ENCODE measurements at places on chromosomes 4 and X.

GRCh38 chrX:153642655-153643430 lies 4.2 kb upstream of the DUSP9 start:
- no peak for DNase-seq

DNA sequence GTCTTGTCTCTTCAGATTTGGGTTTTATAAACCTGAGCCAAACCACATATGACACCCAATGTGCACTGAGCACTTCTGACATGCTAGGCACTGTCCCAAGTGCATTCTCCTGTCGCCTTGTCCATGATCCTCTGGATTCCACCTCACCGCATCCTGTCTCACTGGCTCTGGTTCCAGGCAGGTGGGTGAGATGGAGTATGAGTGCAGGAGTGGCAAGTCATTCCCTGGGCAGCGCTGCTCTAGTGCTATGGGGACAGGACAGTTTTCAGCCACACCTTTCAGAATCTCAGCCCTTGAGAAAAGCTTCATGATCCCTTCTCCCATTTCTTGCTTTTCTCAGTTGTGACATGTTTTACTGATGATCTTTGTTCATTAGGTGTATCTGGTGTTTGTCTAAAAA lies 66.4 kb downstream of the NSD2 start:
- no peak for DNase-seq

DNA sequence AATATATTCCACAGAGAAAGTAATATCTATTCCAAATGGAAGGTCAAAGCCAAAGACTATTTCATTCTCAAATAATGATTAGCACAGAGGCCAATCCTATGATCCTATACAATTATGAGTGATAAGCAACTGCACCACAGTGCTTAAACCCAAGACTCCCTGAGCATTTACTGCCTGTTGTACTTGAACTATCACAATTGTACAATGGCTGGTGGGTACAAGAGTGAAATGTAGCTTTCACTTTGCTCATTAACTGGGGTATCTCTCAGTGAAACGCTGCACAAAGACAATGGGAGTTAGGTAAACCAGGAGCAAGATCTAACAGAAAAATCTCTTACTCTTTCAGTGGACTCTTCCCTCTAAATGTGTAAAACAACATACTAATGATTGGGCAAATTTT lies 24.3 kb downstream of the ABCG2 start:
- no peak for DNase-seq

GRCh38 chr4:145860446-145860845 lies 78.2 kb downstream of the ZNF827 start:
- DNase-seq, result no peak

- no peak for DNase-seq
Observed at GRCh38 chr4:54189140-54189539, 40.0 kb upstream of the PDGFRA start.

- no peak for DNase-seq
Observed at GRCh38 chr4:128715616-128716015, 93.9 kb upstream of the JADE1 start.

GRCh38 chr4:38333219-38333618 lies 330.8 kb upstream of the KLF3 start:
- no peak for DNase-seq

DNA sequence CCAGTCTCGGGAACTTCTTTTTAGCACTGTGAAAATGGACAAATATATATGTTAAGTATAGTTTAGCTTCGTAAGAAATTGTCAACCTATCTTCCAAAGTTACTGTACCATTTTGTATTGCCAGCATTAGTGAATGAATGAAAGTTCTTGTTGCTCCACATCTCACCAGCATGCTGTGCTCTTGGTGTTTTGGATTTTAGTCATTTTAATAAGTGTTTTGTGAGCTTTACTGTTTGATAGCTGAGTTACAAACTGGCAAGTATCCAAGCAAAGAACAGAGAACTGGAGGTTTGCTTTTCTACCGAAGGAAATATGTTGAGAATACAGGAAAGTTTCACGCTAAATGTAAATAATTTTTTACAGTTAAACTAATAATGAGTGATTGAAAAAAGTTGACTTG lies 33.0 kb downstream of the SNCA start:
- no peak for DNase-seq

- DNase-seq, result no peak
Observed at GRCh38 chr4:138205531-138206233, 36.5 kb downstream of the SLC7A11 start.

DNA sequence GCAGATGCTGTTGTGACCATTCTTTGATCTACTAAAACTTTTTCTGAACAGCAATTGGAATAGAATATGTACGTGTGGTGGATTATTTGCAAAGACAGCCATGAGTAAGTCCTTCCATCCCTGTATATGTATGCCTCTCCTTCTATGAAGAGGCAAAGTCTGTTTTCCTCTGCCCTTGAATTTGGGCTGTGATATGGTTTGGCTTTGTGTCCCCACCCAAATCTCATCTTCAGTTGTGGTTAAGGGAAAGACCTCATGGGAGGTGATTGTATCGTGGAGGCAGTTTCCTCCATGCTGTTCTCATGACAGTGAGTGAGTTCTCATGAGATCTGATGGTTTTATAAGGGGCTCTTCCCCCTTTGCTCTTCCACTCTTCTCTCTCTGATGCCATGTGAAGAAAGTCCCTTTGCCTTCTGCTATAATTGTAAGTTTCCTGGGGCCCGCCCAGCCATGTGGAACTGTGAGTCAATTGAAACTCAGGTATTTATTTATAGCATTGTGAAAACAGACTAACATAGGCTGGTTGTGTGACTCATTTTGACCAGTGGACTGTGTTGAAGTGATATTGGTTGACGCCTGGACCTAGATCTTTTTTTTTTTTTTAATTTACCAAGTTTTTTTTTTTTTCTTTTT lies 108.3 kb upstream of the CAMK2D start:
- DNase-seq, result no peak

- DNase-seq, result no peak
Observed at GRCh38 chr4:185623444-185624258, 88.3 kb upstream of the PDLIM3 start.

DNA sequence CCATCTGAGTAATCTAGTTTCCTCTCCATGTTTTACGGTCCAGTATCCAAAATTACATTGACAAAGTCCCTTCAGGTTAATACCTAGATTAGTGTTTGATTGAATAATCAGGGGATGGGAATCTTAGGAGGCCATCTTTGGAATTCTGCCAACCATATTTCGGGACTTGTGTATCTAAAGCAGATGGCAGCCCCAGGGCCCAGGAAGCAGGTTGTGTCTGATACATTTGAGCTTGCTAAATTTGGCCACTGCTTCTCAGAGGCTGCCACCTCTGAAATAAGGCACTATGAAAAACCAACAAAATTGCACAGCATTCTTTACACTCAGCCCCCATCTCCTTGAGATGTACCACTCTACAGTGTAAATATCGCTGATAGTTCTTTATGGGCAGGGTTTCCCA lies 102.1 kb downstream of the ASB9 start:
- DNase-seq, result no peak

DNA sequence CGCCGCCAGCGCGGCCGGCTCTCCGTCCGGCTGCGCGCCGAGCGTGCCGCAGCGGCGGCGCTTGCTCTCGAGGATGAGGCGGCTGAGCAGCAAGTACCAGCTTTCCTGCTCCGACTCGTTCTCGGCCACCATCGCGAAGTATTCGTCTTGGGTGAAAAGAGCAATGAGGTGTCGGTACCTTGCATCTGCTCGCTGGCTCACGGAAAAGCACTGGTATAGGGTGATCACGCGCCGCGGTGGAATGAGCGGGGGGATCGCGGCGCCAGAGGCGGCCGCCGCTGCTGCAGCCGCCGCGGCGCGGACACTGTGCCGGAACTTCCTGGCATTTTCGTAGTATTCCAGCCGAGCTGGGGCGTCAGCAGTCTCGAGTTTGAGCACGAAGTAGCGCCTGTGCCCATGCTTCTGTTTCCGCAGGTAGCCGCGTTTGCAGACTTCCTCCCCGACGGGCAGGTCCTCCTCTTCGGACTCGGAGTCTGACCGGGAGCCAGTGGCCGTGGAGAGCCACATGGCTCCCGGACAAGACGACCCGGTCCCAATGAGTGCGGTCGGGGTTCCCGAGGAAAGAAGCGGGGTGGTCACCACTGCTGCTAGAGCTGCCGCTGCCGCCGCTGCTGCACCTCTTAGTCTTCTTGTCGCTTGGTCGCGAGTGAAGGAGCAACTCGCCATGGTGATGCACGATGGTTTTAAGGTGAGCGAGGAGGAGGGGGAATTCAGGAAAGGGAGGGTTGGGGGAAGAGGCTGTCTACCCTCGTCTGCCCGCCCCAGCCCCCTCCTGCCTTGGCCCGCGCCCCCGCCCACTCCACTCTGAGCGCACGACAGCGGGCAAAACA lies 469 bp downstream of the IRS4 start:
- DNase-seq, result no peak

GRCh38 chr4:109764376-109764775 lies 34.5 kb upstream of the PLA2G12A start:
- no peak for DNase-seq

GRCh38 chr4:243426-243825 lies 61.8 kb downstream of the ZNF732 start:
- DNase-seq, result no peak

- no peak for DNase-seq
Observed at GRCh38 chr4:26071688-26072087, 157.7 kb downstream of the SMIM20 start.

DNA sequence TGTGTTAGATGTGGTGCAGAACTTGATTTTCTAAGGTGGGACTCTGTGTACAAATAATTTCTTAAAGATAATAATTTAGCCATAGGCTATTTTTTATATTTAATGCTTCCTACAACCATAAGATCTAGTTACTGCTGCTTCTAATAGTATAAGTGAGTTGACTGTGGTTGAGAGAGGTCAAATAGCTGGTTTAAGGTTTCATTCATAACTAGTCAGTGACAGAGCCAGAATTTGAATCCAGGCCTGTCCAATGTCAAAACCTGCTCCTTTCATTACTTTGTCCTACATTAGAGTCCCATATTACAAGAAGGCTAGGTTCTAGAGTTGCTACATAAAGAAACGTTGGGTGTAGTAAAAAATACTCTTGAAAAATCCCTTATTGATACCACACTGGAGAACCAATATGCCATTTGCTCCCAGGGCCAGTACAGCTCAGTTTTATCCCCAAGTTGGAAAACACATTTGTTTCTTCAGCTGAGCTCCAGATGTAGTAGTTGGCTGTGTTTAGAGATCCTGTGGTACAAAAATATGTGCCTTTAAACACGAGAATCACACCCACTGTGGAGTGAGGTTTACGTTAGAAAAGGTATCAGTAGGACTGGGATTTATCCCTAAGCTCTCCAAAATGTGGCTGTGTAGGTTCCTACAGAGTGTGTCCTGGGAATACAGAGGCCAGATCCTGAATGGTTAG lies 84.3 kb downstream of the REPS2 start:
- no peak for DNase-seq

DNA sequence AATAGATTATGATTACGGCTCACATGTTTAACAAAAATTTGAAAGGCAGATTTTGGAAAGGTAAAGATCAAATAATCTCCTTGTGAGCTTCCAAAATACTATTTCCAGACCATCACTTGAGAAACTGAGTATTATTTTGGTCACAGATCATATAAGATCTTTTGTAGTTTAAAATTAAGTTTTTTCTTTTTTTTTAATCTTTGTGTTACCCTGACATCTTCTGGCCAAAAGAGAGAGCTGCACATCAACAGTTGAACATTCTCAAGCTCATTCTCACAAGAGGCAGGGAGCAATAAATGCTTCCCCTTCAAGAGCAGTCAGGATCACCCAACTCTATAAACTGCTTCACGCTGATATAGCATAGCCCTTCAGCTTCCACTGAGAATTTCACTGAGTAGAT lies 15.9 kb downstream of the TMEM192 start:
- peak; percentile 4 for DNase-seq

DNA sequence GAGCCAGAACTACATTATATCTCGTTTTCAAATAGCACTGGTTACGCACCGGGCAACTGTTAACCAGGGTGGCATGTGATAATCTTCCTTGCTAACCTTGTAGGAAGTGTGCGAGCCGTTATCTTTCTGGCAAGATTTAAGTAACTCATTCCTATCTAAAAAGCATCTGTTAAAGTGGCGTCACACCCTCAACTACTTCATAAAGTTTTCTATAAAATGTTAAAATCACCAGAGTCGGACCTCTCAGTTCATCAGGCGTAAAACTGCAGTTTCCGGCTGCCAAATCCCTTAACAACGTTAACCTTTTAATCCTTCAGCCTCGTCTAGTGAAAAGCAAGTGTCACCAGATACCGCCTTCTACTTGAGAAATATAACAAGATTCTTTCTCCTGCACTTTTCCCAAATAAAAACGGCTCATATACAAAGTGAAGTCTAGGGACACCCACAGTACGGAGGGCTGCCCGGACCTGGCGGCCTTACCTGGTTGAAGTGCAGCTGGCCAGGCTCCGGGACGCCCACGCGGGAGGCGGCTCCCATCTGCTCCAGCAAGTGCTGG lies 1.2 kb downstream of the SLC39A8 start:
- DNase-seq, result no peak

GRCh38 chr4:6855692-6856297 lies 53.8 kb upstream of the TBC1D14 start:
- DNase-seq, result no peak

- no peak for DNase-seq
Observed at GRCh38 chrX:71955530-71956120, 45.0 kb downstream of the NHSL2 start.

DNA sequence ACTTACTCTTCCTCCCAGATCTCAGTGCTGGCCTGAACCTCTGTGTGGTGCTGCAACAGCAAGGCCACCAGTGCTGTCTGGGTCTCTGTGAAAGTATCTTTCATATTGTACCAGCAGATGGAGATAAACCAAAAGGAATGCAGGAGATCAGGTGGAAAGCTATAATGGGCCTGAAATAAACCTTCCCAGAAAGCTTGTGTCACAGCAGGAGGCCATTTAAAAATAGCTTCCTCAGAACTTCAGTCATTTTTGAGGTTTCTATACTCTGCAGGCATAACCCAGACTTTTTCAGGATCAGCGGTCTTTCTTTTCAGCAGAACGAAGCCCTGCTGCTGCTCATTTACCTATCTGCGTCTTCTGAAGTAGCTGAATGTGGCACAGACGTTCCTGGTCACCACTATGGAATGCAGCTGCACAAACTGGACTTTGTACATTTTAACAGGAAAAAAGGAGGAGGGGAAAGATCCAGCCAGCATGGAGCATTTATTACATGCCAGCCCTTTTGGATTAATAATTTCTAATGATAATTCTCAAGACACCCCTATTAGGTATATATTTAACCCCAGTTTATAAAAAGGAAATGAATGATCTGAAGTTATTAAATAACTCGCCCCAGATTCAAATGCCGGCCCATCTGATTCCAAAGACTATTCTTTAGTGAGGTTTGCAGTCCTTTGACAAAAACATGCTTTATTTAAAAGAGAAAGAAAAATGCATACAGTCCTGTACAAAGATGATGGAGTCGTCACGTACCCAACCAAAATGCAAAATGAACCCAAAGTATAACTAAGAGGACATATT lies 119.7 kb downstream of the NFKB1 start:
- DNase-seq, result peak; percentile 66

GRCh38 chr4:992297-993110 lies 700 bp downstream of the SLC26A1 start:
- no peak for DNase-seq

All from SW 1271 (cell line).